ENCODE measurements at places on chromosomes 12 and 14.

DNA sequence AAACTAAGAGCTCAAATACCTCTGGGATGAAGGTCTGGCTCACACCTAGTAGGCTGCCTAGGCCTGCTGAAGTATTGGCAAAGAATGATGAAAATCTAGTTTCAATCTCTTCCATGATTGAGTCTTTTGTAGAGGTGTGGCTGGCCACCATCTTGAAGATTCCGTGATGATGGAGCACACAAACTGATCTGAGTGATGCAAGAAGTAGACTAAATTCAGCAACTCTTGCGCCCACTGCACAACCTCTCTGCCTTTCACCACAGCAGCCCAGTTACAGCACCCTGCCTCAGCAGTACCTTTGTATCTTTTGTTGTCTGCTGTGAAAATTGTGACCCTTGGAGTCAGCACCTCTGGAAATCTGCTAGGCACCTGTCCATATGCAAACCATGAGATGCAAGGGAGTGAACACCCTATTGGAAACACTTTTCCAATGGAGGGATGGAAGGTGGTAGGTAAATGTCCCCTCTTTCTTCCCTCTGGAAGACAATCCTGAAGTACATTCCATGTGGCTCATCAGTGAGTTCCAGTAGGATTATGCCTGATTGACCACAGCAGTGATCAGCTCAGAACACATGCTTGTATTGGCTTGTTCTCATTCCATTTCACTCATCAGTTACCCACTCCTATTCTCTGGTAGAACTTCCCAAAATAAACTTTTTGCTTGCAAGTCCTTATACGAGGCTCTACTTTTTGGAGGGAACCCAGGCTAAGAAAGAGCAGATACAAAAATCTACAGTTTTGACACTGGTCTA is 58.6 kb downstream of the BTBD7 start:
- DNase-seq: no peak

DNA sequence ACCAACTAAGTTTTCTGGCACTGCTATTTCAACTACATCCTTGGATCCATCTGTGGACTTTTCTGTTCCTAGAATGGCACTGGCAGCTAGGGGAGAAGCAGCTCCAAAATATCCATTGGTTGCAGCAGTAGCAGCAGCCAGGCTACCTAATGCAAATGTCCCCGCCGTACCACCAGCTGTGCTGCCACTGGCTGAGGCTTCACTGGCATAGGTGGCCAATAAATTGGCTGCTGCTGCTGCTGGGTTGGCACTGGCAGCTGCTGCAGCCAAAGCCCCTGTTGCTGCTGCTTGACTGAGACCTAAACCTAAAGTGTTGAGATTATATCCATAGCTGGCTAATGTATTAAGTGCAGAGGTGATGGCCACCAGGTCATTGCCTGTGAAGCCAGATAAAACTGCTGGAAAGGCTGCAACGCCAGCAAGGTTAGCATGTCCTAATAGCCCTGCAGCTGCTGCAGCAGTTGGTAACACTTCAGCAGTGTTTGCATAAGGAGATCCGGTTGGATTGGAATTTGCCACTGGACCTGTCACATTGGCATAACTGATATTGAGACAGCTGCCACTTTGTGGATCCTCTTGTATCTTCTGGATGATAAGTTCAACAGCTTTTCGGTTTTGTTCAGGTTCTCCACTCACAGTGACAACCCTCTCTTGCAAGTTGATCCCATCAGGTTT is 149.5 kb downstream of the NOVA1 start:
- no peak for DNase-seq

- DNase-seq: no peak
Measured at GRCh38 chr14:64891839-64892375, 12.2 kb upstream of the SPTB start.

GRCh38 chr14:28321475-28322244 is 444.9 kb upstream of the FOXG1 start:
- no peak for DNase-seq

GRCh38 chr12:105855361-105856047 is 283.2 kb downstream of the NUAK1 start:
- no peak for DNase-seq

DNA sequence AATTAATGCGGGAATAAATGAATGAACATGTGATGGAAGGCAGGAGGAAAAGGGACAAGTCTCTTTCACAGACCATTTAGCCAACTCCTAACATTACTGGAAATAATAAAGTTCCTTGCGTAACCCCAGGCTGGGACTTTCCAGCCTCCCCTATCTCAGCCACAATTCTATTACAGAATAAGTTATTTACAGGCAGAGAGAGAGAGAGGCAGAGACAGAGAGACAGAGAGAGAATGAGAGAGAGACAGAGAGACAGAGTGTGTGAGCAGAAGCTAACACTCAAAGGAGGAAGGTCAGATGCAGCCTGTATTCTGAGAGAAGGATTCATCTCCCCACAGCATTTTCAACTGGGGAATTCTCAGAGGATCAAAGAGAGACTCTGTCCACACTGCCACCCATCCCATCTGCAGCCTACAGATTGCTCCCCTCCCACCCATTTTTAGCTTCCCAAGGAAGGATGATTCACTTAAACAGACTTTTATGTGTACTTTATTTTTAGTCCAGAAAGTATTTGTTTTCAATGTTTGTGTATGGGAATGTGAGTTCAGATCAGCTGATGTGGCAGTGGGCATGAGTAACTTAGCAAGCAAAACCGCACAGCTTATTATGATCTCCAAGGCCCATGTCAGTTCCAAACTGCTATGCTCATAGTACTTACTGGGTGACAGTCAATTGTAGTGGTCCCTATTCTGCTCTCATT is 165.7 kb downstream of the CAND1 start:
- no peak for DNase-seq

DNA sequence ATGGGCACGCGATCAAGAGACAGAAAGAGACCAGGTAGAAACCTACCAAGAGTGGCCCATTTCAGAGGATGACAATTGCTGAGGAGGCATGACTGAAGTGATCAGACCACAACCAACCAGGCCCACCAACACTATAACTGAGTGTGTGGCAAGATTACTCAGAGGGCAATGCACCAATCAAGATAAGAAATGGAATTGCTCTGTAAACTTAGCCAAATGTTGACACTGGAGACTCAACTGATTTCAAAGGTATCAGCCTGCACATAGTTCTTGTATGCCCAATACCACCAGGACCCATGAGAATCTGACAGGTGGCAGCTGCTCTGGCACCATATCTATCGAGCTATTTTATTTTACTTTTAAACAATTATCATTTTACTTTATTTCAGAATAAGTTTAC is 128.9 kb downstream of the FOXN3 start:
- no peak for DNase-seq

All from Peyer's patch (tissue), 4 donors.